Activated CD8-positive, alpha-beta T cell treated with anti-CD3 and anti-CD28 coated beads for 36 hours (primary cell): ENCODE measurements at places on chromosomes 2 and 18. TPM values are rescaled to one million over a fixed set of nuclear protein-coding genes. Genes with fewer than 3 reads are reported as not detected.

Gene IL36G
- total RNA-seq, result not detected

DNA sequence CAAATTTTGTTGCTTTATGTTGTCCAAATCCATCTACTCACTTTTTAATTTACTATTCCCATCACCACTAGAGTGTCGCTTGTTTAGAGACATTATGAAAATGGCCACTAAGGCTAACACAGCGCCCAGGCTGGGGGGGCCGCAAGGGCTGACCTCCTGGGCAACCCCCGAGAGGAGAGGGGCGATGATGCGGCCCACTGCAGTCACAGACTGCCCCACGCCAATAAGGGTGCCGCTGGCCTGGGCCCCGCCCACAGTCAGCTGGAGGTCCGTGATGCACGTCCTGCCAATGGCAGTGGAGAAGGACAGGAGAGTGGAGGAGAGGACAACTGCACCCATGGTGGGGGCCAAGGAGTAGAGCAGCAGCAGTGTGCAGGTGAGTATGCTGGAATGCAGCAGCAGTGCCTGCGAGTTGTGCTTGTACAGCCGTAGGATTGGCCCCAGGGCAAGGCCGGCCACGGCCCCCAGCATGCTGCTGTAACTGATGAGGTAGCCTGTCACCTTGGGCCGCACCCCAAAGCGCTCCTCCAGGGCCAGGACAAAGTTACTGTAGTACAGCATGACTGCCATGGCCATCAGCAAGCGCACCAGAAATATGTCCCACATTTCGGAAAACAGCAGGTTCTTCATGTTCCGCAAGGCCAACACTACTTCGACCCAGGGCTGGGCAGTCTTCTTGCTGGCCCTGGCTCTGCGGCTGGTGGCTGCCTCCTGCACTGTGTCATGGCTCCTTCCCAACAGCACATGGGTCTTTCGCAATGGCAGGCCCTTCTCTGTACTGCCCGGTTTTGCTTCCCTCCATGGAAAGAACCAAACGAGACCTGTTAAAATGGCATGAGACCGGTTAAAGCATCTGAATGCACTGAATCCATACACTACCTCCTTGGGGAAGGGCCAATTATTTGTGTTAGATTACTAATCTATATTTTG, 43.2 kb upstream of the TMEM182 start:
- no peak for DNase-seq

DNA sequence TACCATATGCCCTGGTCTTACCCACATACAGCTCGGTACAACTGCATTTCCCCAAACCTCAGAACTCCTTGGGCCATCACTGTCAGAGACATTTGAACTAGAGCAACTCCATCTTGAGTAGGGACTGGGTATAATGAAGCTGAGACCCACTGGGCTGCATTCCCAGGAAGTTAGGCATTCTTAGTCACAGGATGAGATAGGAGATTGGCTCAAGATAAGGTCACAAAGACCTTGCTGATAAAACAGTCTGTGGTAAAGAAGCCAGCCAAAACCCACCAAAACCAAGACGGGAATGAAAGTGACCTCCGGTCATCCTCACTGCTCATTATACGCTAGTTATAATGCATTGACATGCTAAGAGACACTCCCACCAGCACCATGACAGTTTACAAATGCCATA, 131.3 kb downstream of the PIK3C3 start:
- DNase-seq, result no peak

- no peak for DNase-seq
Observed at GRCh38 chr2:109554758-109555157, 59.0 kb downstream of the SEPTIN10 start.

- DNase-seq, result no peak
Observed at GRCh38 chr2:156666130-156666785, 230.1 kb downstream of the GPD2 start.

GRCh38 chr2:72148003-72148836, 558 bp upstream of the CYP26B1 start:
- no peak for DNase-seq

DNA sequence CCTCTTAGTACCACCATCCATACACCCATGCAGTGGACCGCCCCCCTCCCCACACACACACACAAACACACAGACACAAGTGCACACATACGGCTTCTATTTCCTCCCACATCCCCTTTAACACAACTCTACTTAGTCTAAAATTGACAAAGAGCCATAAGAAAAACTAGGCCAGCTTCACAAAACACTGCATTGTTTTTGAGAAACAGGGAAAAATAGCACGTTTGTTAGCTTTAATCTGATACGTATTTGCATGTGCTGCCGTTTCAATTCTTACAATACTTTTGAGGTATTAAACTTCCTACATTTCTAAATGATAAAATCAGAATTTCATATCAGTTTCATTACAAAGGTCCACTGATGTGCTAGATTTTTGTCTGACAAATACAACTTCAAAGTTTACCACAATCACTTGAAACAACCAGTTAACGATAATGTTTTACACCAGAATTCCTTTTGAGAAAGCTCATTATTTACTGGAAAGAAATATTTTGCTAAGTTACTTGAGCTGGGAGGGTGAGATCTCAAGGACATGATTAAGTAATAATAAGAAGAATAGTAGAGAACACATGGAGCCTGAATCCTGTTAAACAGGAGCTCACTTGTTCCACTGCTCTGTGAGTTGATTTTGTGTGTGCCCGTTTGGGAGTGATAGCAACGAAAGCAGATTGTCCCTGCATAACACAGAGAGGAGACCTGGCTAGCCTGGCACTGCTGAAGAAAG, 74.5 kb downstream of the MOGAT1 start:
- DNase-seq, result no peak

Gene MERTK
- total RNA-seq, result 0.70 TPM

- DNase-seq, result no peak
Observed at GRCh38 chr2:238971318-238972145, 123.6 kb downstream of the TWIST2 start.

DNA sequence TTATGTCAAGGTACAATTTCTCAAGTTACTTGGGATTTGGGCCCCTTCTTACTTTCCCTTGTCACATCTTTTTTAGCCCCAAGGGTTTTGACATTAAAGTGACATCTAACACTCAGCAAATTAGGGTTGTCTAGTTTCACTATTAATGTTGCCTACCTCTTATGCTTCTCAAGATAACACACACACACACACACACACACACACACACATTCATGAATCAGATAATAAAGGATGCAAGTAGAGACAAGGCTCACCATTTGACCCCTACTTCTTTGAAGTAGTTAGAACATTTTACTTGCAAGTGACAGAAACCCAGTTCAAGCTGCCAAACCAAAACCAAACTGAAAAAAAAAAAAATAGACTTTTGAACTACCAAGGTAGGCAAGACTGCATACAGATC, 138.8 kb downstream of the TRIB2 start:
- peak; percentile 63 for DNase-seq

Gene MEIS1
- not detected for total RNA-seq

GRCh38 chr18:54878159-54878622, 49.9 kb downstream of the RAB27B start:
- no peak for DNase-seq

GRCh38 chr18:45221363-45221762, 393.9 kb upstream of the SLC14A2 start:
- no peak for DNase-seq

DNA sequence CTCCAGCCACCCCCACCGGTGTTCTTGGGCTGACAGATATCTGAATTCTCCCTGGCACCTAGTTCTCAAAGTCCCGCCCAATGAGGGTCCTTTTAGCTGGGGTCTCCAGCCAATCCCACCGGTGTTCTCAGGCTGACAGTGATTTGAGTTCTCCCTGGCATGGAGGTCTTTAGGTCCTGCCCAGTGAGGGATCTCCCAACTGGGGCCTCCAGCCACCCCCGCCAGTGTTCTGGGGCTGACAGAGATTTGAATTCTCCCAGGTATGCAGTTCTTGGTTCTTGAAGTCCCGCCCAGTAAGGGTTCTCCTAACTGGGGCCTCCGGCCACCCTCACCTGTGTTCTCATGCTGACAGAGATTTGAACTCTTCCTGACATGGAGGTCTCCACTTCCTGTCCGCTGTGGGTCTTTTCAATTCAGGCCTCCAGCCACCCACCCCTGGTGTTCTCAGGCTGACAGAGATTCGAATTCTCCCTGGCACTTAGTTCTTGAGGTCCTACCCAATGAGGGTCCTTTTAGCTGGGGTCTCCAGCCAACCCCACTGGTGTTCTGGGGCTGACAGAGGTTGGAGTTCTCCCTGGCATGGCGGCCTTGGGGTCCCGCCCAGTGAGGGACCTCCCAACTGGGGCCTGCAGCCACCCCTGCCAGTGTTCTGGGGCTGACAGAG, 154.6 kb downstream of the ANKRD36 start:
- DNase-seq, result no peak

Gene NPAS2
- total RNA-seq, result 14.4 TPM

- DNase-seq, result no peak
Observed at GRCh38 chr2:160576054-160576499, 82.5 kb upstream of the RBMS1 start.

- DNase-seq, result no peak
Observed at GRCh38 chr2:151251012-151251411, 10.7 kb downstream of the RBM43 start.

Gene CYRIA
- 0.70 TPM for total RNA-seq

Gene NT5C1B
- not detected for total RNA-seq

GRCh38 chr2:107809835-107810234, 16.9 kb upstream of the RGPD4 start:
- DNase-seq, result no peak

GRCh38 chr18:8496186-8496585, 113.1 kb upstream of the RAB12 start:
- DNase-seq, result no peak

Gene PAIP2B
- total RNA-seq, result 3.1 TPM

DNA sequence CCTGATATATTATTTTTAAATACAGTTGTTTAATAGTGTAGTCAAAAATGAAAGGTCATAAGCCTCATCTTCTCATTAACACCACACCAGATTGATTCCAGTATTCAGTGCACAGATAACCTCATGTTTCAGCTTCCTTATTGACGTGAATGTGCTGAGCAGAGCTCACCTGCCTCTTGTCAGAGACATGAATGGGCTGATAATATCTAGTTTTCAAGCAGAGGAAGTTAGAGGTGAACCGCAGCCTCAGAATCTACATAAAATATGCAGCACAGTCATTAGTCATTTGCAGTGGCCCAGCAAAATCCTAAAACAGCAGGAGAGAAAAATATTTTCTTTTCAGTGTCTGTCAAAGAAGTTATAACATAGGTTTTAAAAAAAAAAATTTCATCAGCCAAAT, 216.2 kb downstream of the GBX2 start:
- peak; percentile 70 for DNase-seq

Gene D2HGDH
- 39.4 TPM for total RNA-seq

DNA sequence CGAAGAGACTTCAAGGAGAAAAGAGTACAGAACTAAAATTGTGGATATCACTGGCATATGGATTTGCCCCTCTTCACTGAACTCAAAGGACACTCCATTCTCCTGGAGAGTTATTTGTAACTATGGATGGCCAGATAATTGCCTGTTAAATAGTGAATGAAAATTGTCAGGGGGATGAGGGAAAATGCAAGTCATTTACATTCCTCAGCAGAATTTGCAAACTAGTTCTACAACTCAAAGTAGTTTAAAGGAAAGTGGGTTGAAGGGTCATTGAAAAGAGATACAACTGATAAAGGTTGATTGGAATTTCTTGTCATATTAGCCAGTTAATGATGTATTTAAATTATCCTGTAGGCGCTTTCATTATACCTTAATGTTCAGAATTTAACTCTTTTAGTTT, 266.5 kb upstream of the SPOPL start:
- no peak for DNase-seq

Gene ALPP
- not detected for total RNA-seq

DNA sequence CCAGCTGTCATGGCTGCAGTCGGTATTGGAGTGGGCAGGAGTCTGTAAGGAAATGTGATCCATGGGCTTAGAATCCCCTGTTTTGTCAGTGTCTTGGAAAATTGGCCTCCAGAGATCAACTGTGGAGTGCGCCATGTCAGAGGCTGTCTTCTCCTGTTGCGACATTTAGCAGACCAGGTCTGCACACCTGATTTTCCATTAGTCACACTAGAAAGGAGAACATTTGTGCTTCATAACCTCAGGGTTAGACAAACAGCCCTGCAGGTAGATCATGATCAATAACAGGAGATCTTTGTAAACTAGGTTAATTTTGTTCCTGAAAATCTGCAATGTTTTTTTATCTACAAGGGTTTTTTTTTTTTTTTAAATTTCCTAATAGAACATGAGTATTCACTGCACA, 28.0 kb downstream of the LDLRAD4 start:
- no peak for DNase-seq

Gene PJVK
- 3.2 TPM for total RNA-seq

Gene RSAD2
- 3.7 TPM for total RNA-seq

Gene ERFE
- 1.0 TPM for total RNA-seq

DNA sequence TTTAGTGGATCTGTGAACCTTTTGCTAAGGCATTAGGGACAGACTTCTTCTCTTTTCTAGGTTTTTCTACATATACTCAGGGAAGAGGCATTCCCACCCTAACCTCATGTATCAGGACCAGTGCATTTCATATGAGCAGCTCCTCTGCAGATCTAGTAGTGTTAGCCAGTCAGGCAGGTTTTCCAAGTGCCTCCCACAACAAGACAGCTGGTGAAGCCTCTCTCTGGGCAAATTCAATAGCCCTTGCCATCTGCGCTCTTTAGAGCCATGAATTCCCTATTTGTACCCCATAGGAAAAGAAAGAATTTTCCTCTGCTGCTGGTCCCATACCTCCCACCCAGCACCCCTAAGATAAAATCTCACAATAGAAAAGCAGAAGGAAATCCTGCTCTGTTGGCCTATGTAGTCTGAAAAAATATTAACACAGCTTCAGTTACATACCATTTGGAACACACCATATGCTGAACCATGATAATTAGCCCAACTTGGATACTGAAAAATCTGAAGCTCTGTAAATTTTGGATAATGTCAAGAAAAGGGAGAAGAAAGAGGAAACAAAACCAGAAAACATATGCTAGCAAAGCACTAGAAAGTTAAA, 1354.6 kb upstream of the NRXN1 start:
- no peak for DNase-seq

DNA sequence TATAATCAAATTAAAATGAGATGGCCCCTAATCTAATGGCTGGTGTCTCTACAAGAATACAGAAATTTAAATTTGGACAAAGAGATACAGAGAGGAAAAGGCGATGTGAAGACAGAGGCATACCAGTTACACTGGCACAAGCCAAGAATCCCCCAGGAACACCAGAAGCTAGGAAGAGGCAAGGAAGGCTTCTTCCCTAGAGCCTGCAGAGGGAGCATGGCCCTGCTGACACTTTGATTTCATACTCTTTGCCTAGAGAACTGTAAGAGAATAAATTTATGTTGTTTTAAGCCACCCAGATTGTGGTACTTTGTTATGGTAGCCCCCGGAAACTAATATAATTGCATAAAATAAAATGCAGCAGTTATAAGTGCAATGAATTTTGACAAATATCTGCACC, 671.4 kb downstream of the MBD2 start:
- DNase-seq, result no peak

DNA sequence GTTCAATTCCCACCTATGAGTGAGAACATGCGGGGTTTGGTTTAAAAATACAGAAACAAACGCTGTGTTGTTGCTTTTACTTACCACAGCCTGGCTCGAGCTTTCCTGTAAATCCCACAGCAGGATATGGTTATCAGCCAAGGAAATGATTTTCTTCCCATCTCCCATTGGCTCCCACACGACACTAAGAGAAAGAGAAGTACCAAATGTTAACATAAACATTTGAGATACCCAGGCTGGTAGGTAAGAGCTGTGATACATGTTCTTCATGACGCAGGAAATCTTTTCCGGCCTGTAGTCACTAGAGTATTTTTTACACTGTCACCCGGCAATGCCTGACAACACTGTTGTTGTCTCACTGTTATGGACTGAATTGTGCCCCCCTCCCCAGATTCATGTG, 163.6 kb downstream of the EIPR1 start:
- no peak for DNase-seq

GRCh38 chr2:168340931-168341330, 93.5 kb upstream of the STK39 start:
- DNase-seq, result no peak
